Amygdala (tissue), 56 donors: ENCODE measurements at places on chromosomes 7 and 10.
A peak's percentile ranks its signal among the peaks of the same experiment; 100 is the strongest.

DNA sequence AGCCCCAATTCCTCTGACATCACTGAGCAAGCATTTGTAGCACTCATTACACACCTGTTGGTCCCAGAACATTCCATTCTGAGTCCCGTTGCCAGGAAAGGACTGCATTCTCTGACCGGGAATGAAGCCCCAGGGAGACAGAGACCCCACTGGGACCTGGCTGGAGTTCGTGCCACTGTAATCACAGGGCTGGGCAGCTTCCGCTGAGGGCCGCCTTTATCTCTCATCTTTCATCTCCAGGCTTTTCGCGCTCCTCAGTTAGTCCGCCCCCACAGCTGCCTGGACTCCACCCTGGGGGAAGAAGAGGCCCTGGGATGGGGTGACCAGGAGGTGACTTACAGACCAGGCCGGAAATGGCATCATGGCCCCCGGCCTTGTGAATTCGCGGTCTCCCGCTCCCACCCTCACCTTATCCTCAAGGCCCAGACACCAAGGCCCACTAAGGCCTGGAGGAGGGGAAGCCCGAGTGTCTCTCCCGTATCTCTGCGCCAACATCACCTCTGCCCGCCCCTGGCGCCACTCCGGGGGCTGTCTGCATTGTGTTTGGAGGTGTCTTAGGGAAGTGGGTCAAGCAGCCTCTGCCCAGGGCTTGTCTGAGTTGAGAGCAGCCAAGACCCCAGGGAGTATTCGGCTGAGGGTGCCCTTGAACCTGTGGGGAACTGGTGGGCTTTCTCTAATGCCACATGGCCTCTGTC, 75.4 kb downstream of the PROSER2 start:
- DNase-seq = no peak

DNA sequence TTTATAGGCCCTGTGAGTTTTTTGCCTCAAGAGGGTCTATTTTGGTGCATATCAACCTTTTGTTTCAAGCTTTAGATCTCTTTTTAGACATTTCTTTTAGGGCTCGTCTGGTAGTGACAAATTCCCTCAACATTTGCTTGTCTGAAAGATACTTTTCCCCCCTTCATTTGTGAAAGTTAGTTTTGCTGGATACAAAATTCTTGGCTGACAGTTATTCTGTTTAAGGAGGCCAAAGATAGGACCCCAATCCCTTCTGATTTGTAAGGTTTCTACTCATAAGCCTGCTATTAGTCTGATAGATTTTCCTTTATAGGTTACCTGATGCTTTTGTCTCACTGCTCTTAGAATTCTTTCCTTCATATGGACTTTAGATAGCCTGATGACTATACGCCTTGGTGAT, 36.1 kb upstream of the ARMC3 start:
- no peak for DNase-seq

DNA sequence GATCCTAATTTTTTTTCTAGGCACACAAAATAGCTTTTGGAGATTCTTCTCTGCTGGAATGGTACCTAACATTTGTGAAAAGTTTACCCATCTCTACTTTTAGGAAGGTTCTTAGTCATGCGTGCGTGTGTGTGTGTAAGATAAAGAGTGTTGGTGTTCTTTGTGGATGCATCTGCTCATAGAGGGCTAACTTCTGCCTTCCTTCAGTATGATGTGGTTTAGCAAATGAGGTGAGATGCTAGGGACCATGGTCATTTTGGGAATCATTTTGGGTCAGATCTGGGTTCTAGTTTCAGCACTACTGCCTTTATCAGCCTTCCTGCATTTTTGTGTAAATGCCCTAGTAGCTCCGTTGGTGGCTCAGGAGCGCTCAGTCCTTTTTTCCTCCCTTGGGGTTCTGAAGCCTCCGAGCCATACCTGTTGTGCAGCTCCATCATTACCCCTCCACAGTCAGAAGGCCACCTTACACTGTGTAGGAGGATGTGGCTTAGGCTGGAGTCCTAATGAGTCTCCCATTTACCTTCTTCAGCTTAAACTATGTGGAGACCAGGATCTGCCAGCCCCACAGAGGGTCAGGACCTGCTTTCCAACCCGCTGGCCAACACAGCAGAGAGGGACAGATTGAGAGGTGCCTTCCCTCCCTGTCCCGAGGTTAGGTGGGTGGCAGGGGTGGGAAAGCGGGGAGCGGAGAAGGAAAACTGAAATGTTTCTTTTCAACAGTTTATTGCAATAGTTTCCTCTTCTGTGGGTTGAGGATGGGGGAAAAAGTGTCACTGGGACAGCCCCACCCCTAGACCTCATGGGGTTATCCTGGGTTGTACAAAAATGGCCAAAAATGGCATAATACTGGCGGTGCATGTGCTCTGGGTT, 31.2 kb downstream of the TSPAN14 start:
- DNase-seq = no peak

- DNase-seq = no peak
These were observed 335.2 kb upstream of the SEMA3D start for GRCh38 chr7:85522070-85522469.

DNA sequence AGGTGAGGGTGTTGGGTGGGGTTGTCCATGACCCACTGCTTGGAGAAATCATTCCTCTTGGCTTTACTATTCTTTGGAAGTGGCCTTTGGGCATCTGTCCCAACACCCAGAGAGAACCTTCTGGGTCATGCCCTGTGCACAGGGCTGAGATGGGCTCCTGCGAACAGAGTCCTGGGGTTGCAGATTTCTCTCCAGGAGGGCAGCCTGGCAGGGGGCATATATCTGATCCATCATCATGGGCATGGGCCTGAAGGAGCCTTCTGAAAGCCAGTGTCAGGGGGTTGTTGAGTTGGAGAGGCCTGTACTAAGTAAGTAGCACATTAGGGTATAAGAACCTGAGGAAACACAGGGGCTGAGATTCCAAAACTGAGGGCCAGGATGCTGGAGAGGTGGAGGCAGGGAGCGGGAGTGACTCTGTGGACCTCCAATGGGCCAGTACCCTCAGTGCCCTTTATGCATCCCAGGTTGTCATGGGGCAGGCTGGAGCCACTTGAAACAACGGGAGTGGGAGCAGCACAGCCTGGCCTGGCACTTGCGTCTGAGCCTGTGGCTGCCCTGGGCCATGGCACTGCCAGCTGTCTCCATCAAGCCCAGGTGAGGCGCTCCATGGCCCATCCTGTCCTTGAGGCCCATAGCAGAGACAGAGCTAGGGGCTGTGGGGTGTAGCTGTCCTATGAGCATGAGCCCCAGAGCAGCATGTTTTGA, 203.7 kb downstream of the GRID1 start:
- no peak for DNase-seq

- DNase-seq = no peak
These were observed 26.3 kb downstream of the MACROH2A2 start for GRCh38 chr10:70078937-70079336.

- DNase-seq = no peak
These were observed 285.1 kb downstream of the CCSER2 start for GRCh38 chr10:84613336-84614021.

GRCh38 chr10:6877722-6878392, 297.8 kb upstream of the PRKCQ start:
- DNase-seq = no peak

GRCh38 chr7:49783446-49783845, 10.0 kb downstream of the VWC2 start:
- DNase-seq = no peak

DNA sequence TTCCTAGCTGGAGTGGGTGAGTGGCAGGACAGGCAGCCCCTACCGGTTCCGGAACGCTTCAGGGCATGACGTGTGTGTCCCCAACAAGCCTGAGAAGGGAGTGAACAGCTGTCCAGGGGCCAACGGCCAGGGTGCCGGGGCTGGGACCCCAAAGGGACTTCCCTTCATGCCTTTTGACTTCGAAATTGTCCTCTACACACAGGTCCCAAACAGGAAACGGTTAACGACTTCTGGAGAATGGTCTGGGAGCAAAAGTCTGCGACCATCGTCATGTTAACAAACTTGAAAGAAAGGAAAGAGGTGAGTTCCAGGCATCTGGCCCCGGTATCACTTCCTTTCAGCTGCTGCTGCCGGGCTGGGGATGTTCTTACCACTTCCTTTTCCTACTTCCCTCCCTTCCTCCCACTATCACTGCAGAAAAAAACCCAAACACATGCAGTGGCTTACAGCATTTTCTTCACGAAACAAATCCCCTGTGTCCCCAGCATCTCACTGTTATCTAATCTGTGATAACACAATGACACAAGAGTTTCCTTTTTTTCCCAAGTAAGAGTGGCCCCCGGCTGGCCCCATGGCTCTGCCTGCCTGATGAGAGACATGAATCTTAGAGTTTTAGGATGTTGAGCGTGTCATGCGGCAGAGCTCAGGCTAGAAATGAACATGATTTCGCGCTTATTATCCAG, 63.2 kb downstream of the MKI67 start:
- DNase-seq = no peak

DNA sequence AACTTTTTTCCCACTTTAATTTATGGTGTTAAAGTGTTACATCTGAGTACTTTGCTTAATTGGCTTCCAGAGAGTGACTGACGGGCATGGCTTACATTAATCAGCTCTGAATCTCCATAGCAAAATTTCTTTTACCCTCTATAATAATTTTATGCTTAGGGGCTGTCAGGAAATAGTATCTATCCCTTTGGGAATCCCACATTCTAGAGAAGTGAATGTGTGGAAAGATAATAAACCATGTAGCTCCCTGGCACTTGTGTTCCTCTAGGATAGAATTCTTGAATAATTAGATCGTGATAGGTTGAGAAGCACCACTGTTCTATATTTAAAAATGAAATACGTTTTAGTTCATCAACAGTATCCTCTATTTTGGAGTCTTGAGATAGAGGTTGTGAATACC, 89.6 kb downstream of the DNAJB9 start:
- no peak for DNase-seq

DNA sequence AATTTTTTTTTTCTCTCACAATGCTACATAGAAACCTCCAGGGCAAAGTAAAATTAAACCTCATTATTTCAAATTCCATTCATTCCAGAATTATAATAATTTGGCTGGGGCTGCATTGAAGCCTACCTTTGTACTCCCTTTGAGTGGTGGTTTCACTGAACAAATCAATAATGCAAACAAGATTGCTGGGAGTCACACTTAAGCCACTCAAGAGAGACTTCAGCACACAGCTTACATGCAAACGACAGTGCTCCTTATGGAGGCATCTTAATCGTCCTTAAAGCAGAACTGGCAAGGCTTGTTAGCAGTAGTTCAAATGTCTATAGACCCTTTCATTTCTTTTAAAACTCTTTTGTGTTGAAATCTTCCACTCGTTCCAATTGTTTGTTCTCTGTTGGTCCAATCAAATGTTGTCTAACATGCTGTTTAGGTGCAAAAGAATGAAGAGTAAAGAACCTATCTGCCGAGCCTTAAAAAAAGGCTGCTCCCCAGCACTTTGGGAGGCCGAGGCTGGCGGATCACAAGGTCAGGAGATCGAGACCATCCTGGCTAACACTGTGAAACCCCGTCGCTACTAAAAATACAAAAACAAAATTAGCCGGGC, 294.9 kb downstream of the FGFR2 start:
- no peak for DNase-seq

- DNase-seq = no peak
These were observed 517.0 kb upstream of the TEX47 start for GRCh38 chr7:89312551-89312950.

DNA sequence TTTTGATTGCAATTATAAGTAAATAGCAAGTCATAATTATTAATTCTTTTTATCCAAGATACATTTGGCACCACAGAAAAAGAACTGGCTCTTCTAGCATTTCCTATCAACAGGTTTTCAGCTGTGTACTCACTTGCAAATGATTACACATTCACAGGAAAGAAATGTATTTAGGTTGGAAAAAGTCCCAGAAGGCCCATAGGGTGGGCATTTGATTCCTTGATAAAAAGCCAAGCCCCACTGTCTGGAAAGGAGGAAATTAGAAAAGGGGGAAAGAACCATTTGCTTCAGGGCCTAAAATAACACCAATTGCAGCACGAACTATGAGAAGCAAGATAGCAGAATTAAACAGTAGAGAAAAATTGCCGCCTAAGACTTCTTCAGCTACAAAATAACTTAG, 80.8 kb upstream of the COL1A2 start:
- DNase-seq = no peak

- DNase-seq = peak; percentile 20
These were observed 31.3 kb upstream of the ZNRF2 start for GRCh38 chr7:30252885-30253795.

GRCh38 chr10:124520558-124521428, 59.2 kb downstream of the LHPP start:
- DNase-seq = no peak

GRCh38 chr7:521221-522070, 1.8 kb upstream of the PDGFA start:
- no peak for DNase-seq

- no peak for DNase-seq
These were observed 1449.7 kb downstream of the GATA3 start for GRCh38 chr10:9504227-9504626.

- no peak for DNase-seq
These were observed 76.6 kb upstream of the HGF start for GRCh38 chr7:81846398-81846797.

GRCh38 chr7:53672681-53673080, 637.2 kb downstream of the POM121L12 start:
- no peak for DNase-seq

- no peak for DNase-seq
These were observed 224.8 kb downstream of the ZNF248 start for GRCh38 chr10:37632641-37633040.

DNA sequence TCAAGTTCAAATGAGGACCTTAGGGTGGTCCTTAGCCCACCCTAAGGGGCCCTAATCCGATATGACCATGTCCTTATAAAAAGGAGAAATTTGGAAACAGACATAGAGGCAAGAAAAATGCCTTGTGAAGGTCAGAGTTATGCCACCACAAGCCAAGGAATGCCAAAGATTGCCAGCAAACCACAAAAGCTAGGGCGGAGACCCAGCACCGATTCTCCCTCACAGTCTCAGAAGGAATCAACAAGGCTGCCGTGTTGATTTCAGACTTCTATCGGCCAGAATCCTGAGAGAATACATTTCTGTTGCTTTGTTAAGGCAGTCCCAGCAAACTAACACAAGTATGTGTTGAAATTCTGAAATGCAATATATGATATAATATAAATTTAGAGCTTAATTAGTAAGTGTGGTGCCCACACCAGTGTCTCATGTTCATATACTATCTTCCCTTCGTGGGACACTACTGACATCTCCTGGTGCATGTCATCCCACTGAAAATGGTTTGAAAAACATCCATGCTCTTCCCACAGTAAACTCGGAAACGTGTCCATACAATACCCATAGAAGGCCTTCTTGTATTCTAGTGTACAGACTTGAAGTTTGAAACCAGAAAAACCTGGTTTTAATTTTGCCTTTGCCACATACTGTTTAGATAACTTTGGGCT, 349.0 kb downstream of the TNS3 start:
- no peak for DNase-seq

GRCh38 chr10:34200355-34200901, 614.7 kb downstream of the PARD3 start:
- DNase-seq = no peak

DNA sequence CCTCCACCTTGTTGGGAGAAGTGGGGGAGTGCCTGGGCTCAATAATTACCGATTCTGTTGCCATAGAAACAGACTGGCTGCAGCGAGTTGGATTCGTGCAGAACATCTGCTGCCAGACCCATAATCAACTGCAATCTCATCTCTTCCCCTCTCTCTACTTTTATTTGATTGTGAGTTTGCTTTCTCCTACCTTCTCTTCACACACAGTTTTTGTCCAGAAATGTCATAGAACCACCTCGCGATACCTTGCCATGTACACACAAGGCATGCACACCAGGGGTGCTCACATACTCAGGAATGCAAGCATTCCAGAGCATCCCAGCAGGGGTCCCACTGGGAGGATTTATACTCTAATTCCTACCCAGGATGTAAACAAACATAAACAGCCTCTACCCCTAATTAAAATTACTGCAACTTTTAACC, 262.2 kb upstream of the AOAH start:
- DNase-seq = no peak

- DNase-seq = no peak
These were observed 38.6 kb downstream of the SLC25A40 start for GRCh38 chr7:87837597-87837996.
